Activated T-cell treated with anti-CD3 and anti-CD28 coated beads, Interleukin-2, amount 50 U/mL, for 24 hours (primary cell): ENCODE measurements at places on chromosomes 2 and 18.

GRCh38 chr2:160245614-160246155, 45.6 kb upstream of the ITGB6 start:
- DNase-seq = no peak

DNA sequence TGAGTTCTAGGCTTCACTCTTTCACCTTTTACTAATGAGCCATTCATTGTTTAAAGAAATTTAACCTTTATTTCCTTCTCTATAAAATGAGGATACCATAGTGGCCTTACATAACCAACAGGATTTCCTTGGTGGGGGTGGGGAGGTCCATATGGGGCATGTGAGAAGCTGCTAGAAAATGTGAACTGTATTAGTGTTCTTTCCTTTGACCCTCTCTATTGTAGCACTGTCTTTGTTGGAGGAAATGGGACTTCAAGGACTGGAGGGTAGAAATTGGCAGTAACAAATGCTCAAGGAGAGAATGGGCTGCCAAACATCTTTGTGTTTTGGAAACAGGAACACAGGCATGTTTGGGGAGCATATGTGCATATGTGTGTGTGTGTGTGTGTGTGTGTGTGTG, 468.7 kb upstream of the ZEB2 start:
- no peak for DNase-seq

DNA sequence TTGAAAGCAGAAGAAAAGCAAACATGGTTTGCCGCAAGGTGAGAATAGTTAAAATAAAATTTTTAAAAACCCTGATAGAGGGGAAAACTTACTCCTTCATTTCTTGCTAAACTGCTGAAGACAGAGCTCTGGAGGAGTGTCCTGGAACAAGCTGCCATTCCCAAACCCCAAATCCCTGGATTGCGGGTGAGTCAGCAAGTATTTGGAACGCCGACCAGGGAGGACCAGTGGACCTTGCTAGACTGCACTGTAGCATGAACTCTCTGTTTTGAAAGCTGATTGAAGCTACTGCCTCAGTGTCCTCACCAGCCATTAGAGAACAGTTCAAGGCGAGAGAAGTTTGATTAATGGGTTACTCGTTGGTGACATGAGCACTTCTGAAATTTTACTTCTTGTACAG, 99.4 kb upstream of the RASGRP3 start:
- no peak for DNase-seq

GRCh38 chr2:20291846-20292408, 58.7 kb downstream of the PUM2 start:
- DNase-seq = no peak
